NCI-H1930 (cell line): ENCODE measurements at places on chromosomes 6 and 20.

DNA sequence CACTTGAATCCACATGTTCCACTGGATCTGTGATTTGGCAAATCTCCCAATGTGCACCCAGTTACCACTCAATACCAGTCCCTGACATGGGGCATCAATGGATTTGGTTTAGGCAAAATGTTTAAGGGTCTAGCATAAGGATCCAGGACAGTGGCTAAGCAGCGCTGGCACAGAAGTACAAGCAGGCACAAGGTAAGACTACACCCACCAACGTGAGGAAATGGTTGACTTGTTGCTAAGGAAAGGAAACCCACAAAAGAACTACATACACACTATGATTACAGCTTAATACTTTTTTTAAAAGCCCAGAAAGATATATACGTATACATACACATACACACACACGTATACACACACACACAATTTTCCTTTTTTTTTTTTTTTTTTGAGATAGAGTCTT, 79.0 kb downstream of the DNAAF9 start:
- no peak for DNase-seq

DNA sequence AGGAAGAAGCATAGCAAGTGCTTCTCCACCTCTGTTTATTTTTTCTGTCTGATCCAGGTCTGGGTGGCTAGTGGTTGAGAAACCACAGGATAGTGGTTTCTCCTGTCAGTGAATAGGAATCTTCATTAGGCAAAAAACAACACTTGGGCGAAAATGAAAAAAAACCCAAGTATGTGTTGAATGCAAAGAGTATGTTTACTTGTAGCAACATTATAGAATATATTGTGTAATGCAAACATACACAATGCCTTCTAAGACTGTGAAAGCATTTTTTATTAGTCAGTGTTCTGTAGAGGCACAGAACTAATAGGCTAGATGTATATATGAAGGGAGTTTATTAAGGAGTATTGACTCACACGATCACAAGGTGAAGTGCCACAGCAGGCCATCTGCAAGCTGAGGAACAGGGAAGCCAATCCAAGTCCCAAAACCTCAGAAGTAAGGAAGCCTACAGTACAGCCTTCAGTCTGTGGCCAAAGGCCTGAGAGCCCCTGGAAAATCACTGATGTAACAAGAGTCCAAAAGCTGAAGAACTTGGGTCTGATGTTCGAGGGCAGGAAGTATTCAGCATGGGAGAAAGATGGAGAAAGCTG, 111.1 kb downstream of the UST start:
- DNase-seq = no peak

- no peak for DNase-seq
These were observed 927.7 kb downstream of the TFAP2A start for GRCh38 chr6:9487128-9487527.

DNA sequence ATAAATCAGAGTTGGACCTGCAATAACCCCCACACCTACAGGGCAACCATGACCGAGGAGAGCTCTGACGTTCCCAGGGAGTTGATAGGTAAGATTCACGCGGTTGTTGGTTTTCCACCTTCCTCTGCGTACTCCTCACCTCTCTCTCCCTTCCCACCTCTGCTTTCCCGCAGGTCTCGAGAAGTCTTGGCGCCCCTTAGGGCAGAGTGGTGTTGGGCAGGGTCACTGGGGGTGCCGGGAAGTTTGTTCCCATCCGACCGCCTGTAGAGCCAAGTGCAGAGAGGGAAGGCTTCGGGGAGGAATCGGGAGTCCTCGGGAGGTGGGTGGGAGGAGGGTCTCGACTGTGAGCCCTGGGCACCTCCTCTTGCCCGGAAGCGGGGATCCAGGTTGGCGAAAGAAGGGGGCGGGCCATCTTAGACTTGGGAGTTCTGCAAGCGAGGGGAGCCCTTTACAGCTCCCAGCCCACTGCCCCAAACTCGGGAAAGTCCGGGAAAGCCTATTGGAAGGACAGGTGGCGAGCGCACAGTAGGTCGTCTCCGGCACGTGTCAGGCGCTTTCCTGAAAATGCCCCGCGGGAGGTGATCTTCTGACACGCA, 672 bp downstream of the CARMIL1 start:
- no peak for DNase-seq

DNA sequence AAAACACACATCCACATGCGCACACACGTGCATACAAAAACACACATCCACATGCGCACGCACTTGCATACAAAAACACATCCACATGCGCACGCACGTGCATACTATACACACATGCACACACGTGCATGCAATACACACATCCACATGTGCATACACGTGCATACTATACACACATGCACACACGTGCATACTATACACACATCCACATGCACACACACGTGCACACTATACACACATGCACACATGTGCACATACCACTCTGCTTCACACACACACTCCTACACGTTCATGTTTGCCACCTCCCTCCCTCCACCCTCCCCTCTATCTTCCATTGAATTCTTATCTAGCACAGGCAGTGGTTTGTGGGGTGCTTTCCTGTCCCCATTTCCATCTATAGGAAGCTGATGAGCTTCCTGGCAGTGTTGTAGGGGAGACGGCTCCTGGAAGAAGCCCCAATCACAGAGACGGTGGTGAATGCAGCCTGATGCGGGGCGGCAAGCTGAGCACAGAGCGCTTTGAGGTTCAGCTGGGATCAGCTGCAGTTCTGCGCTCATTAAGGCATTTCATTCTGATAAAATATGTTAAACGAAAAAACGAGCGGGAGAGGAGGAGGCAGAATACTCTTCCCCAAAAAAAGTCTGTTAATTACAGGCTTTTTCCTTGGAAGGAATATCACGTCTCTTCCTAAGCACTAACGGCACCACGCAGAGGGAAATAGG, 287.7 kb downstream of the TAF4 start:
- no peak for DNase-seq

GRCh38 chr6:120273411-120273810, 923.9 kb upstream of the MAN1A1 start:
- no peak for DNase-seq

DNA sequence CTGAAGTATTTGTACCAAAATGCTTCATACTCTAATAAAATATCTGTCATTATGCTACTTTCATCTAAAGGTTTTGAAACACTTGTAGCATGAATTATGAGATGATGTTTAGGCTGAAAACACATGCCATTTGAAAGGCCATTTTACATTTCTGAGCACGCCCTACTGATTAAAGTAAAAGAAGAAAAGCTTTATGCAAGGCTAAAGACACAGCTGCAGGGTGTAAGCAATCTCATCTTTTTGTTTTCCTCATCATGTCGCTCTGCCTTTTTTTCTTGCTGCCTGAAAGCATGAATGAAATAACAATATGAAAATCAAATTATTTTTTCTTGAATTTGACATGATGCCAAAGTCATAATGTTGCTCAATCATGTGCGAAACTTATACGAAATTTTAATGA, 148.6 kb upstream of the ARG1 start:
- no peak for DNase-seq

DNA sequence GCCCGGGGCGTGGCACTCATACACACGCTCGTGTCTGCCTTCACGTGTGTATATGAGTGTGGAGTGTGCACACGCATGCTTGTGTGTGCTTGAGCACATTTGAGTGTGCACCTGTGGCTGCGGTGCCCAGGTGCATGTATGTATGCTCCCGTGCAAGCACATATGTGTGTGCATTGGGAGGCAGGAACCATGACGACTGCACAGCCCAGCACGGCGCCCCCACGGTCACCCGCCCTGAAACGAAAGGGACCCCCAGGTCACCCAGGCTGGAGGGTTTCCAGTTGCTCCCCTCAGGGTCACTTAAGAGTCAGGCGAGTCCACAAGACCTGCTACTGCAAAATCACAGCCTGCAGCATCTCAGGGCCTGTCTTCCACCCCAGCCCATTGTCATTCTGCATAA, 94.7 kb downstream of the YTHDF1 start:
- no peak for DNase-seq

DNA sequence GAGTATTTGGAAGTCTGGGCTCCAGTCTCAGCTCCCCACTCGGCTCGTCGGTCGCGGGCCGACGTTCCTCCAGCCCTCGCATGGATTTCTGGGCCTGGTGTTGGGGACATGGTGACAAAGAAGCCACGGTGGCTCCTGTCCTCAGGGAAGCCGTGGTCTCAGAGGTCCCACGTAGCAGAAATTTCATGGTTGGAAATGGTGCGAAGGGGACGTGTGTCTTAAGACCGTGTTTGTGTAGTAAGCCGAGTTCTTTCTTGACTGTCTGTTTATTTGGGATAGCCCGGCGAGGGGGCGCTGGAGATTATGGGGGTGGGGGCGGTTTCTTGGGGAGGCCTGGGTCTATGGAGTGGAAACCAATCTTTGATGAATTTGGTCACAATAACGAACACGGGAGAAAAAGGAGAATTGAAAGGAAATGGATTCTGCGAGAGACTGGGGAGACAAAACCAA, 23.5 kb upstream of the MAP3K7 start:
- no peak for DNase-seq

- peak; percentile 16 for DNase-seq
These were observed 44.0 kb upstream of the TRAM2 start for GRCh38 chr6:52620906-52621190.

GRCh38 chr6:158619922-158620801, 24.4 kb downstream of the DYNLT1 start:
- DNase-seq = no peak
